ENCODE measurements at places on chromosomes 12 and 14.

- no peak for DNase-seq
These were observed 6.8 kb downstream of the FAM161B start for GRCh38 chr14:73943083-73943482.

GRCh38 chr12:41073633-41074472 is 114.3 kb upstream of the PDZRN4 start:
- DNase-seq: no peak

- DNase-seq: no peak
These were observed 293.0 kb downstream of the BTG1 start for GRCh38 chr12:91852634-91853033.

- DNase-seq: no peak
These were observed 5.5 kb upstream of the GPR68 start for GRCh38 chr14:91249841-91250616.

GRCh38 chr12:127881371-127882140 is 385.4 kb upstream of the TMEM132C start:
- no peak for DNase-seq

DNA sequence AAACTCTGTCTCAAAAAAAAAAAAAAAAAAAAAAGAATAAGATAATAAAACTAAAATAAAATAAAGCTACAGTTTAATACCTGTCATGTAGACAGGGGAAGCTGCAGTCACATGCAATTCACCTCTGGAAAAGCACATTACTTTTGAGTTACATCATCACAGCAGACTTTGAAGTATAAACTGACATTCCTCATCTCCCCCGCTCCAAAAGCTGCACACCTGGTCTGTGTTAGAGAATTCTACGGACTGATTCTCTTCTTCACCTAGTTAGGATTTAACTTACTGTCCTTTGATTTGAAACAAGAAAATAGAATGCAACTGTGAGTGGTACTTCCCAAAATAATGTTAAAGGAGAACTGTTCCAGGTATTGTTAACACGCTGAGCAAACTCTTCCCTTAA is 25.1 kb downstream of the SPPL3 start:
- no peak for DNase-seq

GRCh38 chr12:62860020-62860419 is 74.9 kb downstream of the PPM1H start:
- DNase-seq: no peak

DNA sequence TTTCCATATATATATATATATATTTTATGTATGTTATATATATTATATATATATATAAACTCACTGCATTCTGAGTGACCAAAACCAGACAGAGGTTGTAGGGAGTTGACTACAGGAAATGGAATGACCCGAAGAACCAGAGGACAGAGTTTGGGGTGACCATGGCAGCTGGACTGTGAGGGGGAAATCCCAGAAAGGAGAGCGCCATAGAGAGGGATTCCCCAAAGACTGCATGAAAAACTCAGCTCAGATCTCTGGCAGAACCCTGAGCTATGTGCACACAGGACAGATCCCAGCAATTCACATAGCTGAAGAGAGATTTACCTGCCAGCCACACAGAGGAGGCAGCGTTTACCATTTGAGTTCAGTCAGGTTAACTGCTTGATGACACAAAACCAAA is 19.7 kb upstream of the INF2 start:
- DNase-seq: no peak
